ENCODE measurements at places on chromosomes 4 and X.
A peak's percentile ranks its signal among the peaks of the same experiment; 100 is the strongest.

GRCh38 chr4:147640331-147640730 is 23.1 kb downstream of the TMEM184C start:
- DNase-seq: no peak

DNA sequence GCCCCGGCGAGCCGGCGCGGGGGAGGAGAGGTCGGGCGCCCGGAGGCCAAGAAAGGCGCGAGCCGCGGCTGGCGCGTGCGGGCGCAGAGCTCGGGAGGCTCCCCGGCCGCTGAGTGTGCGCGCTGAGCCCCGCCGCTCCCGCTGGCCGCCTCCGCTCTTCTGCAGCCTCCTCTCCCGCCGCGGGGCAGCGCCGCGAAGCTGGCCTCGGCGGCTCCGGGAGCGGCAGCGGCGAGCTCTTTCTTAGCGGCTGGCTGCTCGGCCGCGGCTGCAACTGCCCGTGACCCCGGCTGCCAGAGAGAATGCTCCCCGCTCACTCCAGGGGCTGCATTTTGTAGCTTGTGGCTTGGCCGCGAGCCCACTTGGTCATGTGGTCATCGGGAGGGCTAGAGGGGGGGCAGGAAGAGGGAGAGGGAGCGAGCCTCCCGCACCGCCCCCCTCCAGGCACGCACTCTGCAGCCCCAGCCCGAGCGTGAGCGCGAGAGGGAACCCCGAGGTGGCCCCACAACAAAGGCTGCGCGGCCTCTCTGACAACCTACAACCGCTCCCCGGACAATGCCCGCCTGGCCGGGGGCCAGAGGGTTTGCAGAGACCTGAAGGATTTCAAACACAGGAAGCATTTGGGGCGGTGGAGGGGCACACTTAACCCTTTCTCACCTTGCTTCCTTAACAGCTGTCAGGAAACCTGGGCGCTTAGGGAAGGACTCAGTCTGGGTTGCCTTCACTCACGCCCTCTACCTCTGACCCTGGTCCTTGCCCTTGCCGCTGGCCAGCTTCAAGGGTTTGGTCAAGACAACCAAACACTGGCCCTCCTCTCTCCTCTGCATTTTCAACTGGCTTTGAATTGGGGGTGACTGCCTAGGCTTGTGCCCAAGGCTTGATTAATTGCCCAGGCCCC is at the start of gene APLN:
TSS of gene APLN (minus strand) at position 305 of the 895 bp plus-strand sequence. CDS start 326 bp downstream, outside the sequence.
- DNase-seq: no peak

DNA sequence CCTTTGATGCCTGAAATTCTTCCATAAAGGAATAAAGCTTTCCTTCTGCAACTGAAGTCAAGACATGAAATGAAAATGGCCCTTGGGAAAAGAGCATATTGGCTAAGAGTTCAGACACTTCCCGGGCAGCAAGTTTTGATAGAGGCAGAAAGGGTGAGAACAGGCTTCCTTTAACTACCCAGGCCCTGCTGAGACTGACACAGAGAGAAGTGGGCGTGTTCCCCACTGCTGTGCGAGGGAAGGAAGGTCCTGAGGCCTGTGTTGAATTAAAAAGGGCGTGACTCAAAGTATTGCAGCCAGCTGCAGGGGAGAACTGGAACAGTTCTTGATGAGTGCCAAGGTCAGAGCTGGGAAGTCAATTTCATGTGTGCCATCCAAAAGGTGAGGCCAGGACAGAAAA is 33.9 kb upstream of the ADGRG2 start:
- DNase-seq: no peak

DNA sequence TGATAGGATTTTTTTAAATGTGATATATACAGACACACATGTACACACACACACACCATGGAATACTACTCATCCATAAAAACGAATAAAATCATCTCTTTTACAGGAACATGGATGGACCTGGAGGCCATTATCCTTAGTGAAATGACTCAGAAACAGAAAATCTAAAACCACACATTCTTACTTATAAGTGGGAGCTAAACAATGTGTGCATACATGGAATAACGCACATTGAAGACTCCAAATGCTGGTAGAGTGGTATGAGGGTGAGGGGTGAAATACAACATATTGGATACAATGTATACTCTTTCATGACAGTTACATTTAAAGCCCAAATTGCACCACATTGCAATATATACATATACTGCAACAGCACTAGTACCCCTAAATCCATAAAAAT is 120.2 kb upstream of the ADGRL3 start:
- no peak for DNase-seq

DNA sequence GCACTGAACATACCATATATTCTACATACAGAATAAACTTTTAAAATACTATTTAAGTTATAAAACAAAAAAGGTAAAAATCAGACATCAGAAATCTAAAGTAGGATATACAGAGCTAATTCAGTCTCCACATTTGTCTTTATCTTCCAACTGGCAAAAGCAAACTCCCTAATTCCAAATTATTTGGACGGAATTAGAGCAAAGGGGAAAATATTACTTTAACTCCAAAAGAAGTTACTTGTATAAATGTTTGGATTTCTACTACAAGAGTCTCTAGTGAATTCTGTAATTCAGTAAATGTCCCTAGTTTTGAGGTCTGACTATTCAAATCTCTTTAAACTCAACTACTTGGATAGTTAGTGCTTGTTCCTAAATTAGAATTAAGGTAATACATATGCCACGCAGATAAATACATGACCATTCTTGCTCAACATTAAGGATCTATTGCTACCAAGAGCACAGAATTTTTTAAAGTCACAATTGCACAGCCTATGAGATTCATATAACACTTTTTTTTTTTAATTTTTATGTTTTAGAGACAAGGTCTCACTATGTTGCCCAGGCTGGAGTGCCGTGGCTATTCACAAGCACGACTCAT is 7.3 kb downstream of the ZNF280C start:
- DNase-seq: no peak

DNA sequence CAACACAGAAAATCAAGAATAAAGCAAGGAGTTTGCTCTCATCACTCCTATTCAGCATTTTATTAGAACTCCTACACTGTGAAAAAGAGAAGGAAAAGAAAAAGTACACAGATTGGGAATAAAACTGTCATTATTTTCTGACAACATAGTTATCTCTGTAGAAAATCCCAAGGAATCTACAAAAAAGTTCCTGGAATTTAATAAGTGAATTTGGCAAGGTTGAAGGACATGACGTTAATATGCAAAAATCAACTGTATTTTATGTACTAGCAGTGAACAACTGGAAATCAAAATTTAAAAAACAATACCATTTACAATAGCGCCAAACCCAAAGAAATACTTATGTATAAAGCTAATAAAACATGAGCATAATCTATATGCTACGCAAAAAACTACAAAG is 26.3 kb downstream of the CHIC2 start:
- no peak for DNase-seq

GRCh38 chr4:39648827-39649558 is 10.3 kb upstream of the SMIM14 start:
- no peak for DNase-seq

- DNase-seq: no peak
These were observed 48.7 kb downstream of the ANTXR2 start for GRCh38 chr4:80024335-80024734.

- no peak for DNase-seq
These were observed 298.7 kb upstream of the EPHA5 start for GRCh38 chr4:65968831-65969558.

DNA sequence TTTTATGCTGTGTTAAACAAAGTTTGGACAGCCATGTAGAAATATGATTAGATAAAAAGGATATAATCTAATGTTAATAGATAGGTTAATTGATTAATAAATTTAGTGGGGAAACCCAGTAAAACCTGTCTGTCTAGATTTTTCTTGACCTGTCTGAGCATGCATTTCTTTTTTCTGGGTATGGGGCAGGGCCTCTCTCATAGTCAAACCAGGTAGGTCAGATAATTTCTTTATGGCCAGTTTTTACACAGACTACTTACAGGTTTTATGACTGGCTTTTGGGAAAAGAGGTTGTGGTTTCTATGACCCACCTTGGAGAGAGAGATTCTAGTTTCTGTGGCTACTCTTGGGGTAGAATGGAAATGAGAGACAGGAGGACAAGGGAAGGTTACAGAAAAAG is 135.6 kb upstream of the EPHA5 start:
- DNase-seq: no peak

- no peak for DNase-seq
These were observed 22.8 kb upstream of the ASMTL start for GRCh38 chrX:1475481-1475880.

- DNase-seq: no peak
These were observed 39.6 kb upstream of the SLC7A3 start for GRCh38 chrX:70970482-70970995.

- no peak for DNase-seq
These were observed 99.1 kb downstream of the NHSL2 start for GRCh38 chrX:72009731-72010130.

DNA sequence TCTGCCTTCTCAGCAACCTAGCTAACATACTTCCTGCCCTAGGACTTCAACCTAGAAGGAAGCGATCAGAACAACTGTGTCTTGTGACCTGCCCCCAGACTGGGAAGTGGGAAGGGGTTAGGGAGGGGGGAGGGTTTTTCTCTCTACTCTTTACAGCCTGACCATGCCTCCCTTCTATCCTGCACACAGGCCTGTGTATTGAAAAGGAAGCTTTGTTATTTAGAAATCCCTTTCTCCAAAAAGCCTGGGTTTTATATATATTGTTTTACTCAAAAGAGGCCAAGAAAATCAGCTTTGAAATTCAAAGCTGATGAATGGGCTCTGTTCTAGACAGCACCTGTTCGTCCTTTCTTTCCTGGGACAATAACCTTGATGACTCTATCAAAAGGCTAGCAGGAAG is 35.2 kb upstream of the SMS start:
- DNase-seq: no peak

DNA sequence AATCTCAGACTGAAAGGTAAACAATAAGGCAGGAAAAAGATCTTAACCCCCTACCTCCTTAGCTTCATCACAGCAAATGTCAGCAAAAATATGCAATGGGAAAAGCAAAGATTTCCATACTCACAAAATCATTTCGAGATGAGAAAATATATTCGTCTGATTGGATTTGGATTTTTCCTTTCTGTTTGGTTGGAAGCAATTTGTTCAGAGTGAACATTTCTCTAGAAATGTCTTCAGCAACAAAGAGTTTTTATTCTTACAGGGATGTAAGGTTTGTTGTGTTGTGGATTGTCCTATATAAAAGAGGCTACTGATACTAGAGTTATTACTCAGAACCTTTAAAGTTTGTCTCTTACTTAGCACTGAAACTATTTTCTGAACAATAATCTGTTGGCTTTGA is 23.8 kb downstream of the GRIA2 start:
- DNase-seq: no peak

GRCh38 chrX:2689773-2690666 is 1.1 kb upstream of the CD99 start:
- no peak for DNase-seq

DNA sequence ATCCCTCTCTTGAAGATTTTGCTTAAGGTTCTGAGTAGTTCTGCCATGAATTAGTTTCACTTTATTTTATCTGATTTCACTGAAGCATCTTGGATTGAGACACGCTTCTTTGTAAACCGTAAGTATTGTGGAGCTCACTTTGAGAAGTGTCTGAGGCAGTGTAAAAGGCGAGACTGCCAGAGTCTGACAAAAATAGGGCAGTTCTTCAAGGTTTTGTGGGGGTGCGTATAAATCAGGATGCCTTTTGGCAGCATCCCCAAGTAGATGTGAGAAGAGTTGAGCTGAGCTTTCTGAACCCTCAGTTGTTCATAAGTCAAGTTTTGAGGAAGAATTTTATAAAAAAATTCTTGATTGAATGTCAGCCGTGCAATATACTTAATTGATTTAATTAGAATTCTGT is 76.3 kb downstream of the RBPJ start:
- no peak for DNase-seq

GRCh38 chr4:86961116-86961515 is 26.3 kb downstream of the AFF1 start:
- DNase-seq: no peak

DNA sequence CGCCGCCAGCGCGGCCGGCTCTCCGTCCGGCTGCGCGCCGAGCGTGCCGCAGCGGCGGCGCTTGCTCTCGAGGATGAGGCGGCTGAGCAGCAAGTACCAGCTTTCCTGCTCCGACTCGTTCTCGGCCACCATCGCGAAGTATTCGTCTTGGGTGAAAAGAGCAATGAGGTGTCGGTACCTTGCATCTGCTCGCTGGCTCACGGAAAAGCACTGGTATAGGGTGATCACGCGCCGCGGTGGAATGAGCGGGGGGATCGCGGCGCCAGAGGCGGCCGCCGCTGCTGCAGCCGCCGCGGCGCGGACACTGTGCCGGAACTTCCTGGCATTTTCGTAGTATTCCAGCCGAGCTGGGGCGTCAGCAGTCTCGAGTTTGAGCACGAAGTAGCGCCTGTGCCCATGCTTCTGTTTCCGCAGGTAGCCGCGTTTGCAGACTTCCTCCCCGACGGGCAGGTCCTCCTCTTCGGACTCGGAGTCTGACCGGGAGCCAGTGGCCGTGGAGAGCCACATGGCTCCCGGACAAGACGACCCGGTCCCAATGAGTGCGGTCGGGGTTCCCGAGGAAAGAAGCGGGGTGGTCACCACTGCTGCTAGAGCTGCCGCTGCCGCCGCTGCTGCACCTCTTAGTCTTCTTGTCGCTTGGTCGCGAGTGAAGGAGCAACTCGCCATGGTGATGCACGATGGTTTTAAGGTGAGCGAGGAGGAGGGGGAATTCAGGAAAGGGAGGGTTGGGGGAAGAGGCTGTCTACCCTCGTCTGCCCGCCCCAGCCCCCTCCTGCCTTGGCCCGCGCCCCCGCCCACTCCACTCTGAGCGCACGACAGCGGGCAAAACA is 469 bp downstream of the IRS4 start:
- no peak for DNase-seq

- no peak for DNase-seq
These were observed 326.4 kb downstream of the DCHS2 start for GRCh38 chr4:154164931-154165839.

DNA sequence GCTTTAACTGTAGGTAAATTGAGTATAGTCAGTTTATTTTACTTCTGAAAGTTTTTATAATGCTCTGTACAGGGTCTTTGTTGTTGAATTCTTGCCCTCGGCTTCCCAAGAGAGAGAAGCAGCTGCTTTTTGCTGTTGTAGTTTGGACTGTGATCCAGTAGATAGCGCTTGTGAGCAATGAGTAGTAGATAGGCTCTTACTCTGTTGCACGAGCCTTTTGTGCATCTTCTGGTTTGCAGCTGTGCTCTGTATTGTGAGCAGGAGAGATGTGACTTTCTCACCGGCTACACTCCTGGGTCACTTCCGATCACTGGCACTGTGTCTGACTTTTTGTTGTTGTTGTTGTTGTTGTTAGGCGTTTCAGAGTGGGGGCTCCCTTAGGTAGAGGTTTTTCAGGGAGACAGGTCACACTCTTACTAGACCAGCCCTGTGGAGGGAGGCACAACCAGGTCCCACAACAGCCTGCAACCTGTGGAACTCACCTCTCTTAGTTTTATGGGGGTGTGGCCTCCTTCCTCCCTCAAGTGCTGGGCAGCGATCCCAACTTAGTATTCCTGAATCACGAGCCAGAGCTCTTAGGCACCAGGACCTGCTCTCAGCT is 822.1 kb upstream of the GALNTL6 start:
- no peak for DNase-seq

- peak; percentile 16 for DNase-seq
These were observed 178.0 kb downstream of the PPP3CA start for GRCh38 chr4:101169044-101170014.

Measured in T follicular helper cell (primary cell).